ENCODE measurements at places on chromosomes 5 and 9. TPM values are rescaled to one million over a fixed set of nuclear protein-coding genes. Genes with fewer than 3 reads are reported as not detected.
A peak's percentile ranks its signal among the peaks of the same experiment; 100 is the strongest.

GRCh38 chr5:72234265-72234700 is 85.8 kb downstream of the MRPS27 start:
- H3K27me3 ChIP-seq, result peaks cover 6% of the 10 kb centered on the region
- no peak overlapping the region for H3K27ac ChIP-seq
- H3K4me3 ChIP-seq, result no peak overlapping the region
- peaks cover 9% of the 10 kb centered on the region for H3K36me3 ChIP-seq

DNA sequence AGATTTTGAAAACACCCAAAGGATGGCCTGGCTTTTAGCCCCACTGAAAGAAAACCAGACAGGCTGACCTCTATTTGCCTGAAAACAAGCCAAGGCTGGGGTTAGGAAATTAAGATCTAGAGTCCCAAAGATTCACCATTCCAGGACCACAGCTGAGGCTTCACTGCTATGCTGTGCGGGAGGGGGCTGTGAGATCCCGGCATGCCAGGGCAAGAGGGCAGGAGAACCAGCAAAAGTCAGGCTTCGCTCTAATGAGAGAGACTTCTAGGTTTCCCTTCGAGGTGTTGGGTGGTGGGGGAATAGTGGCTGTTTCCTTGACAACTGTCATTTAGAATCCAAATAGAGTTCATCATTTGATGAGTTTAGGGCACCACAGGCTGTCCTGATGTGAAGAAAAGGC is 152.9 kb upstream of the NFIB start:
- H3K4me1 ChIP-seq, result no peaks in the 10 kb centered on the region
- no peak overlapping the region for H3K4me3 ChIP-seq
- no peaks in the 10 kb centered on the region for H3K36me3 ChIP-seq
- peaks cover 4% of the 10 kb centered on the region for H3K27me3 ChIP-seq
- no peak for DNase-seq
- no peak overlapping the region for H3K27ac ChIP-seq

GRCh38 chr5:88235346-88235745 is 33.3 kb downstream of the TMEM161B start:
- peak overlapping the region; percentile 37 for H3K27ac ChIP-seq
- no peak for DNase-seq
- no peaks in the 10 kb centered on the region for H3K27me3 ChIP-seq
- no peaks in the 10 kb centered on the region for H3K4me1 ChIP-seq
- H3K4me3 ChIP-seq, result no peak overlapping the region

DNA sequence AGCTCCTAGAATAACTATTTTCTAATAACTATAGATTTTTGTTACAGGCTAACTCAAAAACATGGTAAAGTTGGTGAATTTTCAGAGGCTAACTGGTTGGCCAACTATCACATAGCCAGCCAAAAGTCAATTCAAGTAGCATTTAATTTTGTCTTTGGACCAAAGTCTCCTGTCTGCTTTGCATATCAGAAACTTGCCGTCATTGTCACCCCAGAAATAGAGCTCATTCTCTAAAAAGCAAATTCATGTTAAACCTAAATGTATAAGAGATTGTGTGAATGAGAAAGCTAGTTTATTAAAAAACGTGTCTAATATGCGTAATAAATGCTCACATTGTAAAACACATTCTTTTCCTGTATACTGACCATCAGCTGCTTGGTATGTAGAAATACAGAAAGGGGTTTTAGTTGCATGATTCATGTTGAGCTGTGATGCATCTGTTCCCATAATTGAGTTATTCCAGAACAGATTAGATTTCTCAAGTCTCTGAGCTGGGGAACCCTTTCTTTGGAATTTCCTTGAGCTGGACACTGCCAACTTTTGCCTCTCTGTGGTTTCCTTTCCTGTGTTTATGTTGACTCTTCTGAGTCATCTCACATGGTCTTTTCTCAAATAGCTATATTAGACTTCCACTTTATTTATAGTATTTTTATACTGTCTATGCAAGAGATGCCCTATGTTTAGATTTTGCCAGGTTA is 7.3 kb downstream of the SRFBP1 start:
- H3K4me1 ChIP-seq, result no peaks in the 10 kb centered on the region
- peaks cover 9% of the 10 kb centered on the region for H3K36me3 ChIP-seq
- H3K4me3 ChIP-seq, result no peak overlapping the region

GRCh38 chr5:67300326-67300725 is 103.7 kb upstream of the CD180 start:
- H3K36me3 ChIP-seq, result no peaks in the 10 kb centered on the region
- peaks cover under 1% of the 10 kb centered on the region for H3K4me1 ChIP-seq
- H3K27me3 ChIP-seq, result no peaks in the 10 kb centered on the region
- H3K4me3 ChIP-seq, result no peak overlapping the region
- no peak for DNase-seq
- no peak overlapping the region for H3K27ac ChIP-seq

DNA sequence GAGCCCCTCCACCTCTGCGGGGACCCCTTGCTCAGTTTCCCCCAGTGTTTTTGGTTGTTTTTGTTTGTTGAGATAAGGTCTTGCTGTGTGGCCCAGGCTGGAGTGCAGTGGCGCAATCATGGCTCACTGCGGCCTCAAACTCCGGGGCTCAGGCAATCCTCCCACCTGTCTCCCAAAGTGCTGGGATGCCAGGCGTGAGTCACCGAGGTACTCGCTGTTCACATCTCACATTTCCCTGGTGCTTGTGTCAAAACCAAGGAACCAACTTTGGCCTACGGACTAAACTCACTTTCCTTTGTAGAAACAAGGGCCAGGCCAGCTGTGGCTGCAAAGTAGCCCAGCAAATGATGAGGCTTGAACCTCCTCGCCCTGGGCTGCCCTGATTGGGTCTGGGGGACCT is 9.7 kb upstream of the AJM1 start:
- H3K36me3 ChIP-seq, result peaks cover 5% of the 10 kb centered on the region
- no peaks in the 10 kb centered on the region for H3K4me1 ChIP-seq
- DNase-seq, result no peak
- H3K27me3 ChIP-seq, result no peaks in the 10 kb centered on the region
- H3K27ac ChIP-seq, result no peak overlapping the region
- H3K4me3 ChIP-seq, result no peak overlapping the region

DNA sequence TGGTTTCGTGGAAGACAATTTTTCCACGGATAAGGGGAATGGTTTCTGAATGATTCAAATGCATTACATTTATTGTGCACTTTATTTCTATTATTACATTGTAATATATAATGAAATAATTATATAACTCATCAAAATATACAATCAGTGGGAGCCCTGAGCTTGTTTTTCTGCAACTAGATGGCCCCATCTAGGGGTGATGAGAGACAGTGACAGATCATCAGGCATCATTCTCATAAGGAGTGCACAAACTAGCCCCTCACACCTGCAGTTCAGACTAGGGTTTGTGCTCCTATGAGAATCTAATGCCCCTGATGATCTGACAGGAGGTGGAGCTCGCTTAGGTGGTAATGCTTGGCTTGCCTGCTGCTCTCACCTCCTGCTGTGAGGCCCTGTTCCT is 6.4 kb downstream of the ISCA1 start:
- H3K27me3 ChIP-seq, result no peaks in the 10 kb centered on the region
- H3K27ac ChIP-seq, result no peak overlapping the region
- H3K4me3 ChIP-seq, result no peak overlapping the region
- no peak for DNase-seq
- peaks cover 29% of the 10 kb centered on the region for H3K4me1 ChIP-seq

GRCh38 chr9:10265153-10265631 is 347.6 kb downstream of the PTPRD start:
- H3K4me1 ChIP-seq, result no peaks in the 10 kb centered on the region
- no peaks in the 10 kb centered on the region for H3K36me3 ChIP-seq
- DNase-seq, result no peak
- no peak overlapping the region for H3K4me3 ChIP-seq

- H3K36me3 ChIP-seq, result peaks cover 2% of the 10 kb centered on the region
- no peak overlapping the region for H3K4me3 ChIP-seq
- DNase-seq, result no peak
- H3K4me1 ChIP-seq, result peaks cover 9% of the 10 kb centered on the region
- H3K27ac ChIP-seq, result no peak overlapping the region
- peaks cover 13% of the 10 kb centered on the region for H3K27me3 ChIP-seq
These were observed 174.0 kb downstream of the NR3C1 start for GRCh38 chr5:143229426-143229895.

DNA sequence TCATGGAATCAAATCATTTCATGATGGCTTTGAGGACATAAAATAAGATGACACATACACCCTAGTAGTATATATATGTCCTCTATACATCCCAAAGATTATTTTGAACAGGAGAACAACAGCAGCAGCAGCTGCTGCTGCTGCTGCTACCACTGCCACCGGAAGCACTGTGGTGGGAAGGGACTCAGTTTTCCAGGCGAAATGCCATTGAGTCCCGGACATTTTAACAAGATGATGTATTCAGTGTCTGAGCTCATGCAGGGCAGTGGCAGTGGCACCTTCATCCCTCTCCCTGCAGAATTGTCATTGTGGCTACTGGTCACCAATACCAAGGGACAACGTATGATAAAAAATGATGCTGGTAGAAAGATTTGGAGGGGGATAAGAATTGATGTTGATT is 151.3 kb downstream of the CHSY3 start:
- H3K4me1 ChIP-seq, result peaks cover 3% of the 10 kb centered on the region
- no peak overlapping the region for H3K4me3 ChIP-seq
- H3K27me3 ChIP-seq, result no peaks in the 10 kb centered on the region
- DNase-seq, result no peak
- H3K36me3 ChIP-seq, result peaks cover 1% of the 10 kb centered on the region

GRCh38 chr5:134459491-134459890 is 47.8 kb upstream of the CDKN2AIPNL start:
- no peaks in the 10 kb centered on the region for H3K36me3 ChIP-seq
- H3K27me3 ChIP-seq, result peaks cover 9% of the 10 kb centered on the region
- H3K4me3 ChIP-seq, result no peak overlapping the region
- no peak for DNase-seq
- H3K4me1 ChIP-seq, result no peaks in the 10 kb centered on the region

DNA sequence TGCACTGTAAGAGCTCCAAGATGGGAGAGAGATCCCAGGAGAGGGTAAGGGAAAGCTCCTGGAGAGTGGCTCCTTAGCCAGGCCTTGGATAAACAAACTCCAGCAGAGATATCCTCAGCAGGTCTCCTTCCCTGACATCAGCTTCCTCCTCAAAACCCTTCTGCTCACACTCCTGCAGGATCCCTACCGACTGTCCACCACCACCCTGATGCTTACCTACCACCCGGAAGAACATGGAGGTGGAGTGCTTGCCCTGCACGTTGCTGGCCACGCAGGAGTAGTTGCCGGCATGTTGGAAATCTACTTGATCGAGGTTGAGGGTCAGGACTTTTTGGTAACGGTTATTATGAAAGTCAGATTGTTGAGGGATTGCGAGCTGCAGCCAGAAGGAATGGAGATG is 9.3 kb downstream of the CSF1R start:
- no peaks in the 10 kb centered on the region for H3K36me3 ChIP-seq
- H3K4me1 ChIP-seq, result peaks cover 5% of the 10 kb centered on the region
- no peak for DNase-seq
- no peak overlapping the region for H3K27ac ChIP-seq

GRCh38 chr5:102483736-102484135 is 15.1 kb downstream of the SLCO6A1 start:
- peaks cover 4% of the 10 kb centered on the region for H3K4me1 ChIP-seq
- no peak for DNase-seq
- H3K4me3 ChIP-seq, result no peak overlapping the region
- no peaks in the 10 kb centered on the region for H3K36me3 ChIP-seq
- no peaks in the 10 kb centered on the region for H3K27me3 ChIP-seq
- H3K27ac ChIP-seq, result no peak overlapping the region

DNA sequence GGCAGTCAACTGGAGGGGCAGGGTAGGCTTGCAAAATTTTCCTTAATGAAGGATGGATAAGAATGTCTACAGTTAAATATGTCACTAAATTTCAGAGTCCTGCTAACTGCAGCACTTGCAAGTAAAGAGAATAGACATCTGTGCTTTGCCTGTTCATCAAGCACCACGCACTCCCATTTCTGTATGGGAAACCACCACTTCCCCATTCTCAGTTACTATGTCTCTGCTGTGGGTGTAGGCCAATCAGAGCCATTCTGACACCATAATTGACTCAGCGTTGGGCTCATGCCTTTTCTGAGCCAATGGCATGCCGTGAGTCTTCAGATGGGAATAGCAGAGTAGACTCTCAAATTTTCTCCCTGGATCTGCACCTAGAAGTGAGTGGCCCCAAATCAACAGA is 247.5 kb downstream of the GABRB2 start:
- no peak overlapping the region for H3K27ac ChIP-seq
- H3K4me3 ChIP-seq, result no peak overlapping the region
- no peak for DNase-seq
- no peaks in the 10 kb centered on the region for H3K4me1 ChIP-seq
- no peaks in the 10 kb centered on the region for H3K27me3 ChIP-seq
- H3K36me3 ChIP-seq, result no peaks in the 10 kb centered on the region

DNA sequence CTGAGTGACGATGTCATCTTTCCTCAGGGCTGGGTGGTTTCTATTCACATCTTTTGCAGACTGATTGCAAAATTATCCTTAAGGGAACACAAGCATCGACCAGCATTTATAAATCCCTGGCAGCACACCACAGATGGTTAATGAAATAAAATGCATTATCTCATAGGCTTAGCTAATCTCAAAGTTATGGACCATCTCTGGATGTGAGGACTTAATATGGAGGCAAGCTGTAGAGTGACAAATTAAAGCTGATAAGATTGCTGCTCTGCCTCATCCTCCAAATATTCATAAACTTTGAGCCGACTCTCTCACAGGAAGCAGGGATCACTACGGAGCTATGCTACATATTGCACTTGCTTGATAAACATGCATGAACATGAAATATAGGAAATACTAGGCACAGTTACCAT is 663.2 kb upstream of the RGMB start:
- H3K4me1 ChIP-seq, result no peaks in the 10 kb centered on the region
- H3K27ac ChIP-seq, result no peak overlapping the region
- no peaks in the 10 kb centered on the region for H3K36me3 ChIP-seq
- DNase-seq, result no peak
- H3K27me3 ChIP-seq, result no peaks in the 10 kb centered on the region
- H3K4me3 ChIP-seq, result no peak overlapping the region

- peak overlapping the region; percentile 94 for H3K27ac ChIP-seq
- H3K4me1 ChIP-seq, result peaks cover 28% of the 10 kb centered on the region
- H3K36me3 ChIP-seq, result peaks cover 2% of the 10 kb centered on the region
- peaks cover 21% of the 10 kb centered on the region for H3K27me3 ChIP-seq
- peak; percentile 10 for DNase-seq
These were observed 2.1 kb downstream of the ANP32B start for GRCh38 chr9:97985058-97985861.

GRCh38 chr5:67957374-67957773 is 258.2 kb upstream of the PIK3R1 start:
- H3K36me3 ChIP-seq, result no peaks in the 10 kb centered on the region
- no peak for DNase-seq
- H3K27me3 ChIP-seq, result no peaks in the 10 kb centered on the region
- peaks cover 9% of the 10 kb centered on the region for H3K4me1 ChIP-seq

The NOP16 gene
- total RNA-seq, result 21.9 TPM

The SPAAR gene
- total RNA-seq, result not detected

The RLN1 gene
- 0.91 TPM for total RNA-seq

The GLDC gene
- 11.3 TPM for total RNA-seq

The PCDHA9 gene
- total RNA-seq, result 3.8 TPM

The FOXD4L4 gene
- 0.19 TPM for total RNA-seq

The HSPA4 gene
- 133 TPM for total RNA-seq

The NME5 gene
- 9.9 TPM for total RNA-seq

The SLC36A3 gene
- total RNA-seq, result not detected

The GHR gene
- total RNA-seq, result 6.6 TPM

The TMOD1 gene
- total RNA-seq, result 10.1 TPM

The SURF2 gene
- total RNA-seq, result 15.8 TPM

The PRUNE2 gene
- 5.6 TPM for total RNA-seq

All from progenitor cell of endocrine pancreas (in vitro differentiated cells).